Panc1 (cell line): ENCODE measurements at places on chromosomes 12 and 14. TPM values are rescaled to one million over a fixed set of nuclear protein-coding genes. Genes with fewer than 3 reads are reported as not detected.

Gene SELPLG
- total RNA-seq, result 0.41 TPM

- H3K27ac ChIP-seq, result no peak overlapping the region
- H3K36me3 ChIP-seq, result no peaks in the 10 kb centered on the region
- no peak overlapping the region for H3K4me3 ChIP-seq
- no peaks in the 10 kb centered on the region for H3K27me3 ChIP-seq
These were observed 36.0 kb downstream of the PTPN21 start for GRCh38 chr14:88518592-88519512.

GRCh38 chr12:15698377-15698871 lies 90.8 kb downstream of the EPS8 start:
- H3K27ac ChIP-seq, result peak overlapping the region; percentile 54
- H3K4me3 ChIP-seq, result no peak overlapping the region
- peaks cover 23% of the 10 kb centered on the region for H3K4me1 ChIP-seq

Gene AQP2
- 0.36 TPM for total RNA-seq

Gene NYNRIN
- 0.31 TPM for total RNA-seq

DNA sequence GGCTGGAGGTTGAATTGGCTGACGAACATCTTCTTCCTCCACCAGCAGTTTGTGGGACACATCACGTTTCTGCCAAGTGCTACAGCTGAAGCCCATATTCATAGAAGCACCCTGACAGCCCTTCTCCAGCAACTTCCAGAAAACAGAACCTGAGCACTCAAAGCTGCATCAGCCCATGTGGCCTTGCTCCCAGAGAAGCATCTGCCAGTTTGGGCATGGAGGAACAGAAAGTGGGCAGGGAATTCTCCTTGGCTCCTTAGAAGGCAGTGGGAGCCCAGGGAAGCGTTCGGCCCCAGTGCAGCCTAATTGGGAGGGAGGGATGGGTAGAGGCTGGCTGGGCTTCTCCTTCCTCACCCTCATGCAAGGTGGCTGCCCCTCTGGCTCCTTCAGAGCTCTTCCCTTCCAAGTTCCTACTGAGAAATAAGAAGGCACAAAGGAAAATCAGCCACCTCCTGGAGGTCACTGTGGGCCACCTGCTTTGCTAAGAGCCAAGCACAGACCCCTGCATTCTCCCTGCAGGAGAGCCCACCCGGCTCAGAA lies 4.1 kb upstream of the NGB start:
- no peak overlapping the region for H3K4me3 ChIP-seq
- no peak overlapping the region for H3K27ac ChIP-seq
- H3K4me1 ChIP-seq, result no peaks in the 10 kb centered on the region
- H3K36me3 ChIP-seq, result no peaks in the 10 kb centered on the region

GRCh38 chr14:77303417-77304156 lies 17.1 kb downstream of the POMT2 start:
- H3K27ac ChIP-seq, result peak overlapping the region; percentile 29; the same call in 1 of the 2 replicates
- no peaks in the 10 kb centered on the region; the same call in 1 of the 2 replicates for H3K36me3 ChIP-seq
- H3K27me3 ChIP-seq, result no peaks in the 10 kb centered on the region
- no peak overlapping the region for H3K4me3 ChIP-seq
- peaks cover 23% of the 10 kb centered on the region for H3K4me1 ChIP-seq

- no peak overlapping the region for H3K27ac ChIP-seq
- DNase-seq, result no peak
- H3K4me3 ChIP-seq, result no peak overlapping the region
- H3K4me1 ChIP-seq, result peaks cover 6% of the 10 kb centered on the region; the same call in 1 of the 2 replicates
- no peaks in the 10 kb centered on the region for H3K27me3 ChIP-seq
- no peaks in the 10 kb centered on the region for H3K36me3 ChIP-seq
These were observed 31.5 kb downstream of the SCN8A start for GRCh38 chr12:51622564-51622963.
